ENCODE measurements at places on chromosomes 7 and 10.

DNA sequence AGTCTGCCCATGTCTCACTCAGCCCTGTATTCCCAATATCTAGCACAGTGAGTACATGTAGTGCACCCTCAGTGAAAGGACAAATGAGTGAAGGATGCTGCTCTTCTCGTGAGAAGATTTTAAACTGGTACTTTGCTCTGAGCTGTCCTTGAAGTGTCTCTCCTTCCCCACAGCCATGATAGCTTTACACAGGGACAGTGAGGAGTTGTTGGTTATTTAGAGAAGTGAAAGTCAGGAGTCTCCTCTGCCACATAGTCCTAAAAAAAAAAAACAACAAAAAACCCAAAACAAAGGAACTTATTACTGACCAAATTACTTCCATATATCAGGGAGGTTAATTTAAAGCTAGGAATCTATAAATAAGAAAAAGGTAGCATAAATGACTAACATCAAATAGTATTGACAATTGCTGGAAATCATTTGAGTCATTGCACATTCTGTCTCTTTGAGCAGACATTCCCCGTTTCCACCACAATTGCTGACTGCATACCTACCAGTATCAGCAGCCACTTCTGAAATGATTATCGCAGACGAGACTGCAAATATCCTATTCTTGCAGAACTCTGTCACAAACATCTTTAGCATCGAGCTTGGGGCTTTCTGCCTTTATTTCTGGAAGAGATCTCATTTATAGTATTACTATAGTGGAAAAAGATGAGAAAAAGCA, 202.1 kb downstream of the PTEN start:
- DNase-seq: no peak

DNA sequence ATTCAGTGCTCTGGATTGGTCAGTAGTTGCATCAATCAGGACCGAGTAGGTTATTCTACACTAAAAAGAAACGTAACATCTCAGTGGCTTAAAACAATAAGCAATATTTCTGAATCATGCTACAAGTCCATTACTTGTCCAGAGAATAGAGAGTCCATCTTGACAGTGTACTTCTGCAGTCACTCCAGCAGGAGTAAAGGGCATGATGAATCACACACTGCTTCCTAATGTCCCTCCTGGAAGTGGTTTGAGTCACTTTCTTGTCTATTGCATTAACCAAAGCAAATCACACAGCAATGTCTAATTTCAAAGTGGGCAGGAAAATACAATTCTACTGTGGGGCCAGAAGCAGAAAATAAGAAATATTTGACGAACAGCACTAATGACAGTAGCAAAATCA, 124.8 kb downstream of the TSPAN12 start:
- DNase-seq: no peak

DNA sequence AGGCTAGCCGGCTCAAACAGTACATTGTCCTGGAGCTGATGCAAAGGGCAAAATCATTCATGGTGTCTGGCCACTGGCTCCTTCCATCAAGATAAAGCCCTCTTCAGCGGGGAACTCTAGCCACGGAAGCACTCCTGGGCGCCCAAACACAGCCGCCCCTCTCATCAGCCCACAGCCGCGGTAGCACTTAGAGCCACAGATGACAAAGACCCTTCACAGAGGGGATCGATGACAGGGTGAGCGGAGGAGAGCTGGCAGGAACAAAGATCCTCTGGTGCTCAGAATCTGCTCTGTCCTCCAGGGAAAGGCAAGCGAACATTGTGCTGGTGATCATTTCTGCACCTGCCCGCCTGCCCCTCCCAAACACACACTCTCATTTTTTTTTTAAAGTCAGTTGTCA, 222.2 kb upstream of the NRP1 start:
- no peak for DNase-seq

- no peak for DNase-seq
These were observed 105.1 kb downstream of the GATA3 start for GRCh38 chr10:8159341-8160165.

- DNase-seq: peak; percentile 16
These were observed 4.4 kb upstream of the CCL26 start for GRCh38 chr7:75776295-75776971.

GRCh38 chr10:7025296-7025695, 385.5 kb downstream of the SFMBT2 start:
- no peak for DNase-seq

DNA sequence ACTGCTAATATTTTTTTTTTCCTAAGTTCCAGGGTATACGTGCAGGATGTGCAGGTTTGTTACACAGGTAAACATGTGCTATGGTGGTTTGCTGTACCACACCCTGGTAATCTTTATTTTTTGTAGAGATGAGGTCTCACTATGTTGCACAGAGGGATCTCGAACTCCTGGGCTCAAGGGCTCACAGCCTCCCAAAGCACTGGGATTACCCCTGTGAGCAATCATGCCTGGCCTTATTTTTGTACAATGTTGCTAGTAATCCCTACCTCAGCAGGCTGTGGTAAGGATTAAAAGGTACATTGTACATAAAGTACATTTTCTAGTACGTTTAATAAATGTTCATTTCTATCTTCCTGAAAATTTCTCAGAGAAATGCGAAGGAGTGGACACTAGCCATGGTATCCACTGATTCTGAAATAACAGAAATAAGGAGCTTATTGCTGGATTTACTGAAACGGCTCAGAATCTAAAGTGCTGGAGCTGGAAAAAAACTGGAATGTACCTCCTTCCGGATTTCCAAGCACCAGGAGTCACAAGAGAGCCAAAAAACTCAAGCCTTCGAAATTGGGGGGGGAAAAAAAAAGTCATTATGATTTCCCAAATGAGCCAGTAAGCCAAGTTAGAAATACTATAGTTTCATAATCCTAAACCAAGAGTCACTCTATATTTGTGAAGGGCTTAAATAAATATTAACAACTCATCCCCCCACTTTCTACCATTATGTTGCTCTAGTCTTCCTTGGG, 69.6 kb downstream of the NT5C2 start:
- no peak for DNase-seq

DNA sequence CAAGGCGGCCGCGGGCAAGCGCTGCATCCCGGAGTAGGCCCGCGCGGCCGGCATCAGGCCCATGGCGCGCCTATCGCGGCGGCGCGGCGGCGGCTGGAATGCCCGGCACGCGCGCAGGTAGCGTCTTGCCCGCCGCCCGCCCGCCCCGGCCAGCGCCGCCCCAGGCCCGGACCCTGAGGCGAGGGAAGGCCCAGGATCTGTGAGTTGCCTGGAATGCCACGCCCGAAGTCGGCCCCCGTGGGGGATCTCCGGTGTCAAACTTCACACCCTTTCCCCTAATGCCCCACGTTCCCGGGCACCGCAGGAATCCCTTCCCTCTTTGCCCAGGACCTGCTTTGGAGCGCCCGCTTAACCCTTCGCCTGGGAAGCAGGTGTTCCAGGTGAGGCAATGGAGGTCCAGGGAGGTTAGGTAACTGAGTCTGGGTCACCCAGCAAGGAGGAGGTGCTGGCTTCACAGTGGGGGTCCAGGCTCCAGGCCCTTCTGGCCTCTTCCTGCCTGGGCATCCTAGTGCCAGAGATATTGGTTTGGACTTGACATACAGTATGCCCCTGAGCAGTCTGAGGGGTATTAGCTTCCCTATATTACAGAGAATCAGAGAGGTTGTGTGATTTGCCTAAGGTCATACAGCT, 138.1 kb downstream of the ARHGAP22 start:
- DNase-seq: no peak

GRCh38 chr7:120272261-120272660, 714 bp upstream of the KCND2 start:
- no peak for DNase-seq

DNA sequence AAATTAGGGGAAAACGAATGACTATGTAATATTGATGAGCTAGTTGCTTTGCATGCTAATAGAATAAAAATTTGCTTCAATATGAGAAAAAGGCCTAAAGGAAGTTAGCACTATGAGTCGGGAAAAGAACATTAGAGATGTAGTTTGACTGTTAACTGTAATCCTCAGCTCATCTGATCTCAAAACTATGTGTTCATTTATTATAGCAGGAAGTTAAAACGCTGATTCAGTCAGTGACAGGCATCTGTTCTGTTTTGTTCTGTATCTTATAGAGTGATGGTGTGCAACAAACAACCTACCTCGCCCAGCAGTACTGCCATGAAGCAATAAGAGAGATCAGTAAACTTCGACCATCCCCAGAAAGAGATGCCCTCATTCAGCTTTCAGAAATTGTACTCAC, 48.6 kb downstream of the PDSS1 start:
- no peak for DNase-seq

DNA sequence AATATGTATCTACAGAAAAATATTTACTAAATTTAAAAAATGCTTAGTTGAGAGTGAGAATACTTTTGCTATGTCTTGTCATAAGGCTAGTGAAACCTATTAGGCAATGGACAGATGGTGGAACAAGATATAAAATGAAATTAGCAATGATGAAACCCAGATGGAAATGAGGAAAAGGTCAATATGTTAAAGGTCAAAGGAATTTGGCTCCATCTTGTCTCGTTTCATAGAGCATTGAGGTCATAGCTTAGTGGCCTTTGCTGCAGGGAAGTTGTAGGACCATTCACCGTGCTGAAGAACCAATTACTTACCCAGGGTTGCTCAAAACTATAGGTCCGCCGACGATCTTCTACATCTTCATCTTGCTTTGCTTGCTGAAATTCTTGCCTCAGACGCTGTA, 683.9 kb downstream of the PARD3 start:
- DNase-seq: no peak

- DNase-seq: no peak
These were observed 64.3 kb upstream of the AGK start for GRCh38 chr7:141486959-141487358.

- no peak for DNase-seq
These were observed 7.1 kb upstream of the RBM28 start for GRCh38 chr7:128350708-128351295.

- no peak for DNase-seq
These were observed 72.6 kb downstream of the USP6NL start for GRCh38 chr10:11538834-11539190.

DNA sequence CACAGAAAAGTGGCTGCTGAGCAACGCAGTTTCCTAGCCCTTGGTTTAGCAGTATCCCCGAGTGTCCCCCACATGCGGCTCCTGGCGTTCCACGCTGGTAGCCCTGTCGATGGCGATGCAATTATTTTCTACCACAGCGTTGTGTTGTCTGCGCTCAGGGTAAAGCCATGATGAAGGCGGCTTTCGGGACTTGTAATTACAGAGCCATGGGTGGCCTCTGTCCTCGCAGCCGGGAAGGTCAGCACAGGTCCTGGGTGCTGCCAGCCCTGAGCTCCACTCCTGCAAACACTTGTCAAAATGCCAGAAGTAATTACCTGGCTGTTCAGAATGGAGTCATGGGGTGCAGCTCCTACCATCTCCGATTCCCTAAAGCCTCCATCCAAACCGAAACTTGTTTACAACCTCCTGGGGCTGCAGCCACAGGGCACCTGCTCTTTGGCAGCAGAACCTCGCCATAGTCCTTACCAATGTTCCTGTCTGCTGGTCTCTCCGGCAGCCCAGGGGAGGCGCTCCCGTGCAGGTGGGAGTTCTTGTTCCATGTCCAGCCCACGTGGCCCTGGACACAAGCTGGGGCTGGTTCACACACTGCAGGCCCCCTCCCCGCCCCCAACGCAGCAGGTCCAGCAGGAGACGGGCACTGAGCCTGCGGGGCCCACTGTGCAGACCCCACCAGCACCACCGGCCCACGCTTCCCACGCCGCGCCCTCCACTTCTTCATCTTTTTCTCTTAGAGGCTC, 512.6 kb downstream of the PTPRN2 start:
- DNase-seq: no peak

DNA sequence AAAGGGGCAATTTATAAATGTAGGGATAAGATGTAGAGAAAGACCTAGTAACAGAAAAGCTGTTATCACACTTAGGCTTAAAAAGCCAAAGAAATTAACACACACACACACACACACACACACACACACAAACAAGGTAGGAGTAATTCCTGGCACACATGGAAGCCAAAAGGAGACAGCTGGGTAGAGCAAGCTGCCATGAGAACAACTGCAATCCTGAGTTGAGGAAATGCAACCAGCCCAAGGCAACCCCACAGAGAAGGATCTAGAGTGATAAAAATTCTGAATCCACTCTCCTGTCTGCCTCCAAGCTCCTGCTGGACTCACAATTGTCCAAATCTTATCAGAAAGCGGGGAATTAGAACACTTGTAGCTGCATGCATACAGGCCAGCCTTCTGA, 229.1 kb upstream of the DGKB start:
- DNase-seq: no peak

GRCh38 chr7:71886046-71886445, 526.1 kb downstream of the CALN1 start:
- DNase-seq: no peak

GRCh38 chr7:53350241-53350640, 314.8 kb downstream of the POM121L12 start:
- DNase-seq: no peak

DNA sequence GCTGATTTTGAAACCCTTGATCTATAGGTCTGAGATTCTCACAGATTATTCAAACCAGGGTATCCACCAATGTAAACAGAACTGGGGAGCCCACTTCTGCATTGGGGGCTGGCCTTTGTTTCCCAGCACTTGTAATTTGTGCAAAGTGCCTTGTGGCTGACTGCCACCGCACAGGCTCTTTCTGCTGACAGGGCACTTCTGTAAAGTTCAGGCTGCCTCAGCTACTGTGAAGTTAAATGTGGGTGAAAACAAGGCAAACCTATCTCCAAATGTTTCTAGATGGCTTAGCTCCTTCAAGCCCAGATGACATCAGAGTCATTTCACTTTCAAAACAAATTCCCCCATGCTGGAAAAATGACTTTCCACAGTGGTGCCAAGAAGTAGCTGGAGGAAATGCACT, 54.7 kb downstream of the GRID1 start:
- no peak for DNase-seq

DNA sequence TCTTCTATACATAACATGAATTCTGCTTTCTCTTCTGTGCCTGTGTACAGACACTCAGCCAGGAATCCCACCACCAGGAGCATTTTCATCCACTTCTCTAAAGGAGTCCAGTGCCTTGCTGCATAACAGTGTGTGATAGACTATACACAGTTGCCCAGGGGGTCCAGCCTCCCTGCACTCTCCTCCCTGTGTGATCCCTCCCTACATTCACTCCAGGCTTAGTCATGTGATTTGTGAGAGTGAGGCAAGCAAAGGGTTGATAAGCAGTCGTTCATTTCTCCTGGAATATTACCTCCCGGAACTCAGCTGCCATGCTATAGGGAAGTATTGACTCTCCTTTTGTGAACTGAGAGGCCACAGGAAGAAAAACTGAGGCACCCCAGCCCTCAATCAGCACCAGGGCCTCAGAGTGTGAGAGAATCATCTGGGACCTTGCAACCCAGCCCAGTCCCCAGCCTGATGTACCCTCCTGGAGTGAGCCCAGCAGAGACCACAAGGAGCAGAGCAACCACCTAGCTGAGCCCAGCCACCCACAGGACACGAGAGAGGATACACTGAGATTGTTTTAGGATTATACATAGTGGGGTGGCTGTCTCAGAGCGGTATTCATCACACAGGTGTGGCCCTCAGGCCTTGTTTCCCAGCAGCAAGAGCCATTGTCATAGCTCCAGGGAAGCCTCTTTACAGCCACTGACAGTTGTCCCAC, 45.0 kb upstream of the EEPD1 start:
- DNase-seq: no peak

- DNase-seq: no peak
These were observed 973.7 kb downstream of the GATA3 start for GRCh38 chr10:9028231-9028630.
